Aorta (tissue), 5 donors: ENCODE measurements at places on chromosomes 6 and 20. TPM values are rescaled to one million over a fixed set of nuclear protein-coding genes. Genes with fewer than 3 reads are reported as not detected.

GRCh38 chr20:44018942-44019637 lies 104.4 kb downstream of the TOX2 start:
- H3K4me1 ChIP-seq, result peaks cover 5% of the 10 kb centered on the region
- DNase-seq, result no peak
- H3K4me3 ChIP-seq, result no peak overlapping the region
- H3K27me3 ChIP-seq, result no peaks in the 10 kb centered on the region

DNA sequence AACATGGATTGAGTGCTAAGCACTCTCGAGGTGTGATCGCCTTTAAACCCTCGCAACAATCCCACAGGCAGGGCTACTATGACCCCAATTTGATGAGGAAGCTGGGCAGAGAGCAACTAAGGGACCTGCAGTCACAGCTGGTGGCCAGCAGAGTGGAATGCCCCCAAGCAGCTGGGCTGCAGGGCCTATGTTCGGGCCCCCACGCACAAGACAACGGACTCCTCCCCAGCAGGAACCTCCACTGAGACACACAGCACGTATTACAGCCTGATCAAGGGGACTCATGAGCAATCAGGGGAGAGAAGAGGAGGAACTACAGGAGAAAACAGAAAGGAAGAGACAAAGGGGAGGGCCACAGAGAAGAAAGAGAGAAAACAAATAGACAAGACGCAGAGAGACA lies 21.7 kb downstream of the CST7 start:
- no peaks in the 10 kb centered on the region for H3K4me1 ChIP-seq
- DNase-seq, result no peak
- peaks cover 13% of the 10 kb centered on the region for H3K36me3 ChIP-seq

- no peak overlapping the region for H3K27ac ChIP-seq
- DNase-seq, result no peak
- no peaks in the 10 kb centered on the region for H3K27me3 ChIP-seq
- peaks cover 2% of the 10 kb centered on the region for H3K36me3 ChIP-seq
These were observed 36.1 kb downstream of the NKX2-4 start for GRCh38 chr20:21361266-21361665.

DNA sequence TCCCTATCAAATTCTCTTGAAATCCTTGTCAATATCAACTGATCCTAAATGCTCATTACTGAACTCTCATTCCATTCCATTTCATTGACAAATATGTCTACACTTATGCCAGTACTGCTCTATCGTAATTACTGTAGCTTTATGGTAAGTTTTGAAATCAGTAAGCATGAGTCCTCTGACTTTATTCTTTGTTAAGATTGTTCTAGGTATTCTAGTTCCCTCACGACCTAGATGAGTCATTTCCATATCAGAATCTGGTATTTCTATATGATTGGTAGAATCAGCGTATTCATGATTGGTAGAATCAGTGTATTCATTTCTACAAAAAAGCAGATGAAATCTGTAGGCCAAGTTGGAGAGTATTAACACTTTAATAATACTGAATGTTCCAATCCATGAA lies 318.6 kb upstream of the RUNX2 start:
- H3K36me3 ChIP-seq, result peaks cover 2% of the 10 kb centered on the region
- H3K4me1 ChIP-seq, result no peaks in the 10 kb centered on the region
- no peak overlapping the region for H3K4me3 ChIP-seq
- no peak overlapping the region for H3K27ac ChIP-seq
- DNase-seq, result no peak
- H3K27me3 ChIP-seq, result no peaks in the 10 kb centered on the region

DNA sequence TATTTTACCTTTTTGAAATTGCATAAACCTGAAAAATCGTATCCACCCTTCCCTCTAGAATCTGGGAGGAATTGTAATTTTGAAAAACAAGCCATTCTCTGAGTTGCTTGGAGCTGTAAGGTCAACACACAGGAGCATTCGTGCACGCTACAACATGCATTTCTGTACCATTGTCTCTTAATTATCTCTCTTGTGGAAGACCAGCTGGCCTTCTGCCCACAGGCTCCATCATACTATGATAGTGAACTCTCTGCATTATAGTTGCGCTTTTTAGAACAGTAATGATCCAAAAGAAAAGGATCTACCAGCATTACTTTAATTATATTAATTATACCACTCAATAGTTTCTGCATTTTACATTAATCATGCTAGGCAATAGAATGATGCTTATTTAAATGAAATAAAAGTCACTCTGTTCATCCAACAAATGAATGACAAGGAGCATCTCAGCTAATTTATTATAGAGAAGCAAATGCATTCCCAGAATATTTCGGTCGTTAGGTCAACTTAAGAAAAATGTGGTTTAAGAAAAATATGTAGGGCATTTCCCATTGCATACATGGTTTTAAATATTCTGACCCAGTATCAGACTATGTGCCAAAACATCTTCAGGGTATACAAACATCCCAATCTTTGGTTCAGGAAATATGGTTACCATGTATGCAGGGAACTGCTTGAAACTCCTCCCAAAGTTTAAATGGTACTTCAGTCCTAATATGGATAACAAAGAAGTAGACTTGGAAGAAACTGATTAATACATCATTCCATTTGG lies 263.5 kb downstream of the TFAP2A start:
- no peaks in the 10 kb centered on the region for H3K4me1 ChIP-seq
- no peak overlapping the region for H3K4me3 ChIP-seq
- no peak overlapping the region for H3K27ac ChIP-seq
- no peak for DNase-seq

The PPP1R3G gene
- total RNA-seq, result 5.3 TPM

The TBX18 gene
- 75.2 TPM for total RNA-seq

The FHL5 gene
- total RNA-seq, result 413 TPM
